ENCODE measurements at places on chromosomes 1 and 21.

- DNase-seq, result peak; percentile 80
These were observed 6.4 kb downstream of the XCL1 start for GRCh38 chr1:168582688-168583336.

- no peak for DNase-seq
These were observed 333.4 kb downstream of the CHRM3 start for GRCh38 chr1:239719642-239720258.

DNA sequence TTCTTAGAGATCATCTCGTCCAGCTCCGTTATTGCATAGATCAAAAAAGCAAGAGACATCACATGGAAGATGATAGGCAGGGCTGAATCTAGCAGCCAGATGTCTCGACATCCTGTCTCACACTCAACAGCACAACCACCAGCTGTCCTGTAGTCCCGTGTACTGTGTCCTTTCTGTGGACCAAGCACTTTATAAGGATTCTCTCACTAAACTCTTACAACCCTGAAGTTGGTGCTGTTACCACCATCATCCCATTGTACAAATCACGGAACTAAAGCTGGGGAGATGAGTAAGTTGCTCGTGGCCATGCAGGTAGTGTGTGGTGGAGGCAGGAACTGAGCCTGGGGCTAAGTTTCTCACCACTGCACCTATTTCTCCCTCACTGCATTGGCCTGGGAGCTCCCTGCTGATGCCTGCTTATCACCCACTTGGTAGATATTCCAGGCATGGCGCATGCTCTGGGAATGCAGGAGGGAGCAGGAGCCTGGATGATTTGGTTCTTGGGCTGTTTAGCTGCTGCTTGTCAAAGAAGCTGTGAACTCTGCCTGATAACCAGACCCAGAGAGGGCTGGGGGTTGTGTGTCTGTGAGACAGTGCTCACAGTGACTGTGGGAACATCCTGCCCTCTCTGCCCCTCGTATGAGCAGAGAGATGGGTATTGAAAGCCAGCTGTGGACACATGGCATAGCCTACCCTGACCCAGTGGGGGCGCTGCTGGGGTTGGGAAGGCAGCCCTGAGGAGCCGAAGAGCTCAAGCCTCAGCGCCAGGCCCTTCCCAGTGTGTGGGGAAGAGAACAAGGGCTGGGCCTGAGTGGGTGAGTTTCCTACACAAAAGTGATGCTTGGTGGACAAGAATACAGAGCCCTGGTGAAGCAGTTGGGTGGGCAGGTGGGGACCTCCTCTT, 13.6 kb downstream of the PPFIA4 start:
- DNase-seq, result no peak

GRCh38 chr1:165408518-165408917, 36.4 kb downstream of the RXRG start:
- DNase-seq, result peak; percentile 42

- no peak for DNase-seq
These were observed 3.9 kb downstream of the BCAR3 start for GRCh38 chr1:93677729-93678128.

DNA sequence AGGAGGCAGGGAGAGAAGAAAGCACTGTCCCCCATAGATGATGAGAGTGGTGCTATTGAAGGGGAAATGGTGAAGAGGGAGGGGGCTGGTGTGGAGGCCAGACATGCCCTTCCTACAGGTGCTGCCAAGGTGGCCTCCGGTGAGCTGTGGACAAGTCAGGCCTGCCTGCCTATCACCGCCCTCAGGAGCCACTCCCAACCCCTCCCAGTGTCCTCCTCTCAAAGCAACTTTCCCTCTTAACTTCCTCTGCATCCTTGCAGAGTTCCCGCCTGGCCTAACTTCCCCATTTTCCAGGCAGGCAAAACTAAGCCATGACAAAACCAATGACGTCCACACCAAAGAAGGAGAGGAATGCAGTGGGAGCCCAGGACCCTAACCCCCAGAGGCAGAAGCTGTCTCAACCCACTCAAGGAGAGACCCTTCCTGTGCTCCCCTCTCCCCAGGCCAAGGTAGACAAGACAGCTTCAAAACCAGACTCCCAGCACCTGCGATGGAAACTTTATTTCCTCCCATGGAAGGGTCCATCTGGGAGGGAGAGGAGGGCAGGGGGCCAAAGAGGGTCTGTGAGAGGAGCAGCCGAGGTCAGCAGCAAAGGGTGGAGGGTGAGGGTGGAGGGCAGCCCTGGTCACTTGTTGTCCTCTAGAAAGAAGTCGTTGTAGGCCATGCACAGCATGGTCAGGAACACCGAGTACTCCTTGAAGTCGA, 1.0 kb upstream of the S100A6 start:
- no peak for DNase-seq

DNA sequence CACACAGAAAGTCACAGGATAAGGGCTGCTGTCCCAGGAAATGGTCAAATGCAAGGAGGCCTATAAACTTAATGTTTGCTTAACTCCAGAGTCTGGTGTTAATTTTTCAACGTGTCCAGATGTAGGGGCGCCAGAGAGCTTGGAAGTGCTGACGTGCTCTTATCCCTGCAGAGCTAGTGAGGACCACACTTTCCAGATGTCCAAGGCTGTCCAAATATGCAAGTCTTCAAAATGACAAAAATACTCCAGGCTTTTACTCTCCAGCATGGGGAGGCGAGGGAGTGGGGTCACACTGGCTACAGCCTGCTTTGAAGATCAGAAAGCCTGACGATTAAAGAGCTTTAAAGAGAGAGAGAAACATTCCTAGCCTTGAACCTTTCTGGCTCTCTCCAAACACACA, 57.6 kb downstream of the ABCA4 start:
- peak; percentile 65 for DNase-seq

- no peak for DNase-seq
These were observed 724 bp upstream of the CALML6 start for GRCh38 chr1:1914101-1914970.

- DNase-seq, result peak; percentile 41
These were observed 590.5 kb upstream of the ADAMTS5 start for GRCh38 chr21:27557356-27557755.

DNA sequence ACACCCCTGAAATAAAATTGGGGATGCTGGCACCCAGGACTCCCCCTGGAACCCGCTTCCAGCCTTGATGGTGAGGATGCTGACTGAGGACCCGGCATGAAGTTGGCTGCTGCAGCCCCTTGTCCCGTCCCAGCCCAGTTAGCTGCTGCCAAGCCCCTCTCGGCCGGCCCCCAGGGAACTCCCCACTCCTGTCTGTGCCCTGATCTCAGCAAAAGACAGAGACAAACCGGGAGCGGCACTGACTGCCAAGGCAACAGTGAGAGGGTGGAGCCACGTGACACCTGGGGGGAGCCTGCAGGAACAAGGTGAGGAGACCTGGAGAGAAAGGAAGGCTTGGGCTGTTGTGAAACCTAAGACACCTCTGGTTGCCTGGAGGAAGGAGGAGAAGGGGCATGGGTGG, 24.7 kb downstream of the CASZ1 start:
- DNase-seq, result no peak

DNA sequence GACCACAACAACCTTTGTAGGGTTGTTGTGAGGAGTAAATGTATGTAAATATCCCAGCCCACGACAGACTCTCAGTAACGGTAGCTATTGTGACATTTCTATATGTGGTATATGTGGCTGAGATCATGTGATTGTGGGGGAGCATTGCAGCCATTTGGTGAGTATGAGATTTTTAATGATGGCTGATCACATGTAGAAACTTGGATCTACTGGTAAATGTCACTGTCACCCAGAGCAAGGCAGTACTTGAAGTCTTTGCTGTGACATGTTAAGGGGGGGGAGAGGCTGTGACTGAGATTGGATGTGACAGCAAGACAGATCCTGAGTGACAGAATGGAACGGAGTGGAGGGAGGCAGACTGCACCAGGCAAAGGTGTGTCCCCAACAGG, 23.9 kb upstream of the MEF2D start:
- no peak for DNase-seq

- DNase-seq, result peak; percentile 21
These were observed 282.4 kb downstream of the HLX start for GRCh38 chr1:221161571-221162041.

DNA sequence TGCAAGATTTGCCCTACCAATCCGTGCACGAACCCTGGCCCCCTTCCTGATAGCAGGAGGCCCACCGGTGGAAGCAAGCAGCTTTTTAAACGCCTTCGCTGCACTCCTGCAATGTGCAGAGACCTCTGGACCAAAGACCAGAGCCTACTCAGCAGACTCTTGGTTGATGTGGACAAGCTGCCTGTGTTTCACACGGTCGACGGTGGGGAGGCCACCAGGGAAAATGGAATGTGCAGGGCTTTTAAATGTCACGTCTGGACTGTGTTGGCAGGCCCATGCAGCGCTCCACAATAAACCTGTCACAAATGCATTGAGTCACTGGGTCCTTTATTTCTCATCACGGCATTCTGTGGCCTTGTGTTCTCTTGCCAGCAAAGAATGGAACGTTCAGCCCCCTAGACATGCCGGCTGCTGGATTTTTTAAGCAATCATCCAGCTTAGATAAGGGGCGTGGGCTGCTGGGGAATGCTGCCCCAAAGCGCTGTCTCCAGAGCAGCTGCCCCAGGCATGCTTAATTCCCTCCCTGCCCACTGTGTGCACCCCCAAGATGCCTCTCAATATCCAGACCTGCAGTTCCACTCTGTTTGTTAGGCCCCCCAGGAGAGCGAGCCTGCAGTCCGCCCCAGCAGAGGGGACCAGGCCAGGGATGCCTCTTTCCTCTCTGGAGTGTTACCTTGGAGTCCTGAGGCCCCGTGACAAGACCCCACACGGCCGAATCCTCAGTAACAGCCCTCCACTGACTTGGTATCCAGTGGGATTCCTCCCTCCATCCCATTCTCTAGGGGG, 71.3 kb downstream of the ATP5PO start:
- peak; percentile 24 for DNase-seq

- DNase-seq, result peak; percentile 80
These were observed 37.3 kb upstream of the SYT14 start for GRCh38 chr1:209900734-209901133.

- peak; percentile 27 for DNase-seq
These were observed 52.2 kb downstream of the PHACTR4 start for GRCh38 chr1:28421744-28422143.

GRCh38 chr21:29581393-29581792, 282.7 kb downstream of the BACH1 start:
- DNase-seq, result no peak

DNA sequence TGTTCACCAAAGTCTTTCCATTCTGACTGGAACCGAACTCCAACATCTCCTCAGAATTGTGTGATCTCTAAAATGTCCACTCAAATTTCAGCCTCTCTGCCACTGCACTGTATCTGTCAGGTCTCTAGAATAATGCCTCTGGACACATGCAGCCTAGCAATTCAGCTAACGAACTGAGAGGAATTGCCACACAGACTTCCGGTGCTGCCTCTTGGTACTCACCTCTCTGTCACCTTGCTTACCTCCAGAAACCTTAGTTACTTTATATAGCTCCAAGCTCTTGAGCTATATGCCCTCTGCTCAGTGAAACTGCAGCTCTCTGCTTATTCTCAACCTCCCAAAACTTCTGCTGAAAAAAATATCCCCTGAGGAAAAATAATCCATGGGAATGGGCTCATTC, 2.7 kb upstream of the CHRM3 start:
- no peak for DNase-seq

- DNase-seq, result peak; percentile 19
These were observed 1678.9 kb downstream of the KCNT2 start for GRCh38 chr1:194929357-194929756.

DNA sequence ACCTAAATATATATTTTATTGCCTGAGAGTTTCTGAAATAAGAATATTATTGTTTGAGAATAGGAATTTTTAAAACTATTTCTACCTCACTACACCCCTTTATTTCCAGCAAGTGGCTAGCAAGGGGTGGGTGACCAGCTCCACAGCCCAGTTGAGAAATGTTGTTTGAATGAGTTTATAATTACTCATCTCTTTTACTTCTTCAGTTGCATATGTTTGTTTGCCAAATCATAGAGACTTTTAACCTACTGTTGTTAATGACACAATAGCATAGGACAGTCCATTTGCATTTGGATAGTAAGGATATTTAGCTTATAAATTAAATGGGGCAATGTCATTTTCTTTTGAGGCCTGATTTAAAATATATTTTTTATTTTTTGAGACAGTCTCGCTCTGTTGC, 127.8 kb downstream of the NRDC start:
- DNase-seq, result no peak

GRCh38 chr1:110726755-110727154, 52.0 kb upstream of the KCNA3 start:
- no peak for DNase-seq

GRCh38 chr1:77308889-77309621, 27.2 kb downstream of the AK5 start:
- DNase-seq, result no peak

DNA sequence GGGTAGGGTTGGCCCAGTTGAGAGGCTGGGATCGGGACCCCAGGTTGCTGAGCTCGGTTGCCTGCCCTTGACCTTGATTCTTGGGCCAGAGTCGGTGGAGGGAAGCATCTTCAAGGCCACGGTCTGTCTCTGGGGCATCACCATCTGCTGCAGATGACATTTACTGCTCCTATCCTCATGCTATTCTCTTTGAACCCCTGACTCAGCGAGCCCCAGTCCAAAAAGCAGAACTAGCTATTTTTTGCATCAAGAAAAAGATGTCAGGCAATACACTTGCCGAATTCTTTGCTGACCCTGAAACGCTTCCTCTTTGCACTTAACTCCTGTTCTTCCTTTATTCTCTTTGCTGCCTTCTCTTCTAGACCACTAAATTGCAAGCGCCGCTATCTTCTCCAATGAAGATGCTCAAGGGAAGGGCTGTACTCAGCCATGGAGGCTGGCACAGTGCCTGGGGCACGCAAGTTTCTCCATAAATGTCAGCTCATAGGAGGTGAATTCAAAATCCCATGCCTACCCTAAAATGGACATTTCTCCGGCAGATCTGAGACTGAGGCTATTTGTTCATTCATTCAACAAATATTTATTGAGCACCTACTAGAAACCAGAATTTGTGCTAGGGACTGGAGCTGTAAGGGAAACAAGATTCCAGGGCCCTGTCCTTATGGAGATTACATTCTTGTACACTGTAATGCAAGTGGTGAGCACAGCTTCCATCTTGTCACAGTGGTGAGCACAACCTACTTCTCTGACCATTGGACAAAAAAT, 20.5 kb upstream of the CAPZB start:
- DNase-seq, result no peak

DNA sequence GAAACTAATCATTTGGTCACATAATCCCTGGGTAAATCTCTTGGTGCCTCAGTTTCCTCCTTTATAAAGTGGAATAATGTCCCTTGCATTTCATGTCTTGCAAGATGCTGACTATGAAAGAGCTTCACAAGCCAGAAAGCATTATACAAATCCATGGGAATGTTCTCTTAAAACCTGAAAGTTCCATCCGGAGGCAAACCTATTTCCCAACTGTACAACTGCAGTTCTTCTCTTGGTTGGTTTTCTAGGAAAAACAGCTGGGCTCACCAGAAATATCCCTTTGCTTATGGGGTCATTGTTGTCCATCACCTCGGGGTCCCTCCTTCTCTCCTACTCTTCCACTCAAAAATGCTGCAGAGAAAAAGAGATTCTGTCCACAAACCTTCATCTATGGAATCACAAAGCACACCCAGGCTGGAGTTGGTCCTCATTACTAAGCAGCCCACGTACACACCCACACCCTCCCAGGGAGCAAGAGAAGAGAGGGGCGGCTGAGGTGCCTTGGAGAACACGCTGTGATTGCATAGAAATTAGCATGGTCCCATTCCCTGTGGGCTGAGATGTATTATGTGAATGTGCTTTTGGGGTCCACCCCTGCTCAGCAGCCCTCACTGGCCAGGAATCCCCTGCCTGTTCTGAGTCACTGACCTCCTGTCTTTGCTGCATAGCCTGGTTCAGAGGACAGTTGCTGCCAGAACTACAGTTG, 5.0 kb upstream of the PLXNA2 start:
- DNase-seq, result no peak

GRCh38 chr1:10935724-10936123, 76.7 kb upstream of the TARDBP start:
- DNase-seq, result no peak

- peak; percentile 35 for DNase-seq
These were observed 6.7 kb downstream of the LMO4 start for GRCh38 chr1:87335175-87335884.

Measured in fibroblast of upper back skin (primary cell).